CD4-positive, alpha-beta T cell treated with Interleukin-6 for 4 hours (primary cell): ENCODE measurements at places on chromosomes 6 and 20.

DNA sequence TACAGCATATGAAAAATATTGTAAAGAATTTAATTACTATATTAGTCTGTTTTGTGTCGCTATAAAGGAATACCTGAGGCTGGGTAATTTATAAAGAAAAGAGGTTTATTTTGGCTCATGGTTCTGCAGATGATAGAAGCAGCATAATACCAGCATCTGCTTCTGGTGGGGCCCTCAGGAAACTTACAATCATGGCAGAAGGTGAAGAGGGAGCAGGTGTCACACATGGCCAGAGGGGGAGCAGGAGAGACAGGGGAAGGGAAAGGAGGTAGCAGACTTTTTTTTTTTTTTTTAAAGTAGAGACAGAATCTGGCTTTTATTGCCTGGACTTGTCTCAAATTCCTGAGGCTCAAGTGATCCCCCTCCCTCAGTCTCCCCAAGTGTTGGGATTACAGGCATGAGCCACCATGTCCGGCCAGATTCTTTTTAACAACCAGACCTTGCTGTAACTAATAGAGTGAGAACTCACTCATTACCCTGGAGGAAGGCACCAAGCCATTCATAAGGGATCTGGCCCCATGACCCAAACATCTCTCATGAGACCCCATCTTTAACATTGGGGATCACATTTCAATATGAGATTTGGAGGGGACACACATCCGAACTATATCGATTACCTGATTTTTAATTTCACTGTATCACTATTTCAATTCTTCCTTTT, 64.6 kb downstream of the MAN1A1 start:
- DNase-seq: peak; percentile 3

DNA sequence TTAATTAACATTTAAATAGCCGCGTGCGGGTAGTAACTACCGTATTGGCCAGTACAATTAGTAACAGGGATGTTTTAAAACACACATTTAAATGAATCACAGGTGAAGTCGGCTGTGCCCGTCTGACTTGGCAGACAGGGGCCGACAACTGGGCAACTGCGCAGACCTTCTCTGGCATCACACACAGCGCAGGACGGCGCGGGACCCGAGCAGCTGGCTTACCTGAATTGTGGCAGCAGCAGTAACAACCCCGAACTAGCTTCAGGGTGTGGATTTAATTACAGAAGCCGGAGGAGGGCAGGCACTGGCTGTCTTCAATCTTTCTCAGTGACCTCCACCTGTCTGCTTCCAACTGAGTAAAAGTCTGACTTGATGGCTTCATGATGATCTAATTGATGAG, 91.7 kb downstream of the DACT2 start:
- DNase-seq: no peak

- no peak for DNase-seq
These were observed 64.6 kb upstream of the ADGRF1 start for GRCh38 chr6:47106721-47107197.

DNA sequence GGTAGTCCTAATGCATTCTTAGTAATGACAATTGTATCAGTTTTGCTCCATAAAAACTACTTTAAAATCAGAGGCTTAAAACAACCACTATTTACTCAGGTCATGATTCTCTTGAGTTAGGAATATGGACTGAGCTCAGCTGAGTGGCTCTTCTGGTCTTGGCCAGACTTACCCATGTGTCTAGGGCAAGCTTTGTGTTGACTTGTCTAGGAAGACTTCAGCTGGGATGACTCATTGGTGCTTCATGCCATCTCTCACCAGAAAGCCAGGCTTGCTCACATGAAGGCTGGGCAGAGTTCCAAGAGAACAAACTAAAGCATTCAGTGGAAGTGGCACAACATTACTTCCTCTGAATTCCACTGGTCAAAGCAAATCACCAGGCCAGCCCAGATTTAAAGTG, 155.3 kb downstream of the DHX35 start:
- no peak for DNase-seq

- no peak for DNase-seq
These were observed 372.7 kb downstream of the CDKAL1 start for GRCh38 chr6:20906945-20907344.

DNA sequence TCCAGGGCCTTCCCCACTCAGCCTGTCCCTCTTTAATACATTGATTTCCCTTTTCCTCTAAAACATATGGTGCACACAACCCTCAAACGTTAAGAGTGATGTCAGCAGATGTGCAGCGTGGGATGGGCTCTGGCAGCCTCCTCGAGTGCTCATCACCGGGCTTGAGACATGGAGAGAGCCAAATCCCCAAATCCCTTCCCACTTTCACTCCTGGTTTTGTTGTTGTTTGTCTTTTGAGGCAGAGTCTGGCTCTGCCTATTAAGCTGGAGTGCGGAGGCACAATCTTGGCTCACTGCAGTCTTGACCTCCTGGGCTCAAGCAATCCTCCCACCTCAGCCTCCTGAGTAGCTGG, 5.8 kb upstream of the PLTP start:
- DNase-seq: no peak

- no peak for DNase-seq
These were observed 5.3 kb downstream of the ARFGEF2 start for GRCh38 chr20:48926821-48927220.

- no peak for DNase-seq
These were observed 183.1 kb downstream of the DTNBP1 start for GRCh38 chr6:15479761-15480160.

DNA sequence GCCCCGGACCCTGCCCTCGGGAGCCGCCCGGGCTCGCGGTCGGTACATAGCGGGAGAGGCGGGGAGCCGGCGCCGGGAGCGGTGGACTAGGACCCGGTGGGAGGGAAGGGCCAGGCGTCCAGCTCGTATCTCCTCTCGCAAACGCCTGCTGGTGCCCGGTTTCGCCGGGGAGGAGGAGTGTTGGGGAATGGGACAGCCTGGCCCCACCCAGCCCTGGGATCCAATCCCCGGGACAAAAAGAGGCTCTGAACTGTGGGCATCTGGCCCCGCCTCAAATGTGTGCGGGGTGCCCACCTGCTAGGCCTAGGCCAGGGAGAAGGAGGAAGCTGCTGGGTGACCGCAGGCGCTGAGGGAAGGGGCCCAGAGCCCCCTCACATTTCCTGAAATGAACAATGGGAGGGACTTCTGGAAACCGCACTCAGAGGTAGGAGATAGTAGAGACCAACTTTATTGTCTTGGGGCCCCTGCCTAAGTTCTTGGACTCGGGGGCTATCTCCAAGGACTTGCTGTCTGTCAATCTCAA, at the start of gene KCNK17:
TSS of gene KCNK17 (minus strand) at position 147 of the 523 bp plus-strand sequence. CDS start at position 48, 99 bp downstream.
- DNase-seq: no peak

DNA sequence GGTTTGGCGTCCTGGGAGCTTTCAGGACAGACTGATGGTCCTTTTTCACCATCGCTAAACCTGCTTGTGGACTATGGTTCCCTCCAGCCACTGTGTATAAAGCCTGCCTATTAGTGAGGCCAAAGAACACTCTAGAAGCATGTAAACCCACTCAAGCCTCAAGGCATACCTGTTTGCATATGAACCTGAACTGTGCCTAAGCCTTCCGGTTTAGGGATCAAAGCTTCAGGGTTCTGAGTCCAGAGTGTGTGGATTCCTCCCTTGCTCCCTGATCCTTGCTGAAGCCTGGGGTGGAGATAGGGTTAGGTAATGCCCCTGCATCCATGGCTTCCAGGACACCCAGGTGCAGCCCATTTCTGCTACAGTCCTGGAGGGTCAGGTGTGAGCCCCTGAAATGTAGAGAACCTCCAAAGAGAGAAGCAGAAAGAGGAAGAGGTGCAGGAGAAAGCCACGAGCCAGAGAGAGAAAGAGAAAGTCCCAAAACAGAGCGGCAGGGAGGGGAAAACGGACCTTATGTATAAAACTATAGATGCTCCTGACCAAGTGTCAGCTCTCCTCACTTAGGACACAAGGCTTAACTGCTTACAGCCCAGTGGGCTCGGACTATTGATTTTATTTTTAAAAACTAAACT, 93.3 kb downstream of the SCML4 start:
- peak; percentile 24 for DNase-seq

DNA sequence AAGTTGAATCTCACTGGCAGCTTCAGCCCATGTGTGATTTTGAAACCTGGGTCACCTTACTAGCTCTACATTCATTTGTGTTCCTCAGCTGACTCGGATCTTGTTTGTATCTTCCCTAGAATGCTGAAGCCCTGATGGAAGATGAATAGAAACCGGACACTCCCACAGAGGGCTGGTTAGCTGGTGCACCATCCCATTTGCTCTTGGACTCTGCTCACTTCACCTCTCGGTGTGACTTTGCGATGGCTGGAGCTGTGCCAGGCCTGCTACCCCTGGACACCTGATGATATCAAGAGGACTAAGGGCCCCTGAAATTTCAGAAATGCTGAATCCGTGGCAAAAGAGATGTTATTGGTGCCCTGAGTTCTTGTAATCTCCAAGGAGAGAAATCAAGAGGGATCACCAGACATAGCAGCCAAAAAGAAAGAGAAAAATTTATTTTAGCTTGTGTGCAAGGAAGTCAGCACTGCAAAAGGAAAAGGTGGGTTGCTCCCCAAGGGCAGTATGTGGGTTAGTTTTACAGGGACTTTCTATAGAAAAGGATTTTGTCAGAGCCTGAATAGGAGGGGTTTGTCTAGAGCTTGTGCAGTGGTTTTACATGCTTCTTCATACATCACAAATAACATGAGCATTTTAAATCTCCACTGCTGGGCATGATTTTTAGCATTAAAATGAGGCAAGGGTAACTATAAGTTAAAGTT, 426.3 kb upstream of the NOX3 start:
- DNase-seq: no peak

DNA sequence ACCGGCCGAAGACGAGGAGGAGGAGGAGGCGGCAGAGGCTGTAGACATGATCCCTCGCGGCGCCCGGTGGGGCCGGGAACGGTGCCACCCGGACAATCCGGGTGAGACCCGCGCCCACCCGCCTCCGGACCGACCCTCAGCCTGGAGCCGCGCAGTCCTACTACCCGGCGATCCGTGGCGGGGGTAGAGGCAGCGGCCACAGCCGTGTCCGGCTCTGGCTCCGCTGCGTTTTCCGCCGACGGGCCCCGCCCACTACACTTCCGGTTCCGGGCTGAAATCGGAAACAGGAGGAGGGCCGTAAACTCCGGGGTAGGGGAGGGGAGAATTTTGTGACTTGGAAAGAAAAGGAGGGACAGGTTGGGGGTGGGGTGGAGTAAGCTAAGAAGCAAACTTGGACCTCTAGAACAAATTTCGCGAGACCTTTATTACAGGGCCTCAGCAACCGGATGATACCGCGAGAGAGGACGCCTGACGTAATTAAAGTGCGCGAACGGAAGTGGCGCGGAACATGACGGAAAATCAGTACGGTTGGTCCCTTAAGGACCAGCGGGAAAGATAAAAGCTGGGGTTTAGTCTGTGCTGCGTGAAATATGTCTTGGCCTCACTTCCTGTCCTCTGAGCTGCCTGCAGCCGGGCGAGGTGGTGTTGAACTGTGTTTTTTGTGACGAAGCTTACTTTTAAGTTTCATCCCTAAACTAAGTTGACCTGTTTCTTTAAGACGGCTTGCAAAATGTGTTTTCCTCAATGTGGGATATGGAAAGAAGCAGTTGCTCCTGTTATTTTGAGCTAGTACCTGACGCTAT, at the start of gene MAP3K7:
TSS of gene MAP3K7 (minus strand) at position 237 of the 803 bp plus-strand sequence. CDS start at position 48, 189 bp downstream.
- DNase-seq: peak; percentile 90

DNA sequence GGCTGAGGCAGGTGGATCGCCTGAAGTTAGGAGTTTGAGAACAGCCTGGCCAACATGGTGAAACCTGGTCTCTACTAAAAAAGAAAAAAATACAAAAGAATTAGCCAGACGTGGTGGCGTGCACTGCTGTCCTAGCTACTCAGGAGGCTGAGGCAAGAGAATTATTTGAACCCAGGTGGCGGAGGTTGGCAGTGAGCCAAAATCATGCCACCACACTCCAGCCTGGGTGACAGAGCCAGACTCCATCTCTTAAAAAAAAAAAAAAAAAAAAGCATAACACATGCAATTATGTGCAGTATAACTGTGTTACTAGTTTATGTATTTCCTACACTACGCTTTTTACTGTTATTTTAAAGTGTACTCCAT, 31.9 kb upstream of the FAM135A start:
- no peak for DNase-seq

GRCh38 chr20:17568972-17569521, 828 bp upstream of the DSTN start:
- peak; percentile 23 for DNase-seq

DNA sequence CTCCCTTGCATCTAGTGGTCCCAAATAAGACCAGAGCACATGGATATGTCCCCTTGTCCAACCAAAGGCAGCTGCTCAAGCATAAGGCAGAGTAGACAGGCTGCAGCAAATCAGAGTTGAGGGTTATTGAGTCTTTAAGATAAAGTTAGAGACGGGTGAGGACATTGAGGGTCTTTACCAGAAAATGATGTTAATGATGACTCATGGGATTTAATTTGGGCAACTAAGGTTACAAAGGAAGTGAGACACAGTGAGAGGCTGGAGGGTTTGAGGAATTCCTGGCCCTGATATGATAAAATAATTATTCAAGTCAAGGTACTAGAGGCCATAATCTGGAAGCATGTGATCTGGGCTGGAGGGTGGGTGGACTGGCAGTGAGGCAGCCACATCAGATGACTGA, 133.6 kb downstream of the ALDH8A1 start:
- no peak for DNase-seq

GRCh38 chr6:128507337-128508310, 12.8 kb downstream of the PTPRK start:
- no peak for DNase-seq

DNA sequence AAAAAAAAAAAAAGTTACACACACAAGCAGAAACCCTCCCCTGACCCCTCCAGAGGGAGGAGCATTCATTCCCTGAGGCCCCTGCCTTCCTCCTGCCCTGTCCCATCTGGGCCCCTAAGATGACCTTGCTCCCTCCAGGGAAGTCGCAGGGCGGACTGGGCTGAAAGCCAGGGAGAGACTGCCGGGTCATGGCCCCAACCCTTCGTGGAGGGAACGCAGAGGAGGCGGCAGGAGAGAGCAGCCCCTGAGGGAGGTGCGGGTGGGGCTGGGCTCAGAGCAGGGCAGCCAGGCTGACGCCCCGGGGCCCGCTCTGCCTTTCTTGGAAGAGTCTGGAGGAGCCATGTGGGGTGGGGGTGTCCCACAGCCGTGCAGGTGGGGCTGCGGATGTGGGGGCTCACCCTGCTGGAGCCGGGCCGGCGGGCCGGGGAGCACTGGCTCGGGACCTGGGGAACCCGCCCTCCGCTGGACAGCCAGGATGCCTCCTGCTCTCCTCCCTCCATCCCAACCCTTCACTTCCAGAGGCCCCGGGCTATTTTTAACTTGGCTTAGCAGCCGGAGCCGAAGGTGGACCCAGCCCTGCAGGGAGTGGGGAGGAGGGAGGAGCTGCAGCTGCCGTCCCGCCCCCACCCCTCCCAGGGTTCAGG, 15.0 kb upstream of the ABHD16B start:
- no peak for DNase-seq

GRCh38 chr20:62651285-62652021, 9.2 kb downstream of the SLCO4A1 start:
- peak; percentile 93 for DNase-seq
